ENCODE measurements at places on chromosomes 12 and 14.

DNA sequence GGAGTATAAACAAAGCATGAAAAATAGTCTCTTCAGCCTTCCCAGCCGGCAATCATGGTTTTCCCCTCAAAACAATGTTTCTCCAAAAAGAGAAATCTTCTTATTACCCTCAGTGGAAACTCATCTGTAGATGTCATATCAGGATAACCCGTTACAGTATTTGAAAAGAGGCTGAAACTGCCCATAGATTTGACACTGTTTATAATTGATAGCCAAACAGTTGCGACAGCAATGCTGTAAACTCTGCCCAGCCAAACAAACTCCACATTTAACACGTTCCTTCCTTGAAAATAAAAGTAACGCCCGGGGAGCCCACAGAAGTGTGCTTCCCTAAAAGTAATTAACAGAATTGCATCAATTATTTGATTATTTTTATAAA is 201.3 kb upstream of the FOXN3 start:
- no peak for DNase-seq

DNA sequence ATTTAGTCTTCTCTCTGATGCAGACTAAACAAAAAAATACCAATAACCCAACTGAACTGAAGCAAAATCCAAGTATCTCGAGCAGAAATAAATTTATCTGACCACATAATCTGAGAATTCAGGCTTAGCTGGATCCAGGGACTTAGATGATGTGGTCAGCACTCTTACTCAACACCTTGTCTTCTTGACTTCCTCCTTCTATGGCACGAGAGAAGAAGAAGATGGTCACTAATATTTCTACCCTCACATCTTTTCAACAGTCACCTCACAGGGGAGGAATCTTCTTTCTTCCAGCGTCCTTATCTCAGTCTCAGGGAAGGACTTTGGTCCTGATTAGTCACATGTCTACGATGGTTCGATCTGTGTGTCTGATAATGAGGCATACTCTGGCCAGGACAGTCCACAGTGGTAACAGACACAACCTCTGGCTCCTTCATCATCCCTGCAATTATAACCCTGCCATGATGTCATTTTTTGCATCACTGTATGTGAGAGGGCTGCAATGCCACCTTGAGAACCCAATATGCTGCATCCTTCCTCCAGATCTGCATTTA is 15.8 kb downstream of the RGS6 start:
- no peak for DNase-seq

- no peak for DNase-seq
Measured at GRCh38 chr14:104657563-104658324, 31.7 kb upstream of the INF2 start.

GRCh38 chr14:55389330-55389729 is 22.3 kb downstream of the ATG14 start:
- DNase-seq = no peak

GRCh38 chr12:96359328-96359727 is 40.9 kb downstream of the CDK17 start:
- DNase-seq = no peak

DNA sequence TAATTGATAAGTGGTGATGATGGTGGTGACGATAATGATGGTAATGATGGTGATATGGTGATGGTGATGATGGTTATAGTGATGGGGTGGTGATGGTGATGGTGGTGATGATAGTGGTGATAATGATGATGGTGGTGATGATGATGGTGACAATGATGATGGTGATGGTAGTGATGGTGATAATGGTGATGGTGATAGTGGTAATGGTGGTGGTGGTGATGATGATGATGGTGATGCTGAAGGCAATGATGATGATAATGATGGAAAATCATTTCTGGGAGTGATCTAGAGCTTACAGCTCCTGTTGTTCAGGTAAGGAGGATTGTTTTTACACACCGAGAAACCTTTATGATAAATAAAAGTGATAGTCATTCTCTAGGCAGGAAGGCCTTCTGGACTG is 33.9 kb downstream of the CCDC63 start:
- no peak for DNase-seq

- no peak for DNase-seq
Measured at GRCh38 chr14:51284241-51284640, 44.2 kb downstream of the TMX1 start.

DNA sequence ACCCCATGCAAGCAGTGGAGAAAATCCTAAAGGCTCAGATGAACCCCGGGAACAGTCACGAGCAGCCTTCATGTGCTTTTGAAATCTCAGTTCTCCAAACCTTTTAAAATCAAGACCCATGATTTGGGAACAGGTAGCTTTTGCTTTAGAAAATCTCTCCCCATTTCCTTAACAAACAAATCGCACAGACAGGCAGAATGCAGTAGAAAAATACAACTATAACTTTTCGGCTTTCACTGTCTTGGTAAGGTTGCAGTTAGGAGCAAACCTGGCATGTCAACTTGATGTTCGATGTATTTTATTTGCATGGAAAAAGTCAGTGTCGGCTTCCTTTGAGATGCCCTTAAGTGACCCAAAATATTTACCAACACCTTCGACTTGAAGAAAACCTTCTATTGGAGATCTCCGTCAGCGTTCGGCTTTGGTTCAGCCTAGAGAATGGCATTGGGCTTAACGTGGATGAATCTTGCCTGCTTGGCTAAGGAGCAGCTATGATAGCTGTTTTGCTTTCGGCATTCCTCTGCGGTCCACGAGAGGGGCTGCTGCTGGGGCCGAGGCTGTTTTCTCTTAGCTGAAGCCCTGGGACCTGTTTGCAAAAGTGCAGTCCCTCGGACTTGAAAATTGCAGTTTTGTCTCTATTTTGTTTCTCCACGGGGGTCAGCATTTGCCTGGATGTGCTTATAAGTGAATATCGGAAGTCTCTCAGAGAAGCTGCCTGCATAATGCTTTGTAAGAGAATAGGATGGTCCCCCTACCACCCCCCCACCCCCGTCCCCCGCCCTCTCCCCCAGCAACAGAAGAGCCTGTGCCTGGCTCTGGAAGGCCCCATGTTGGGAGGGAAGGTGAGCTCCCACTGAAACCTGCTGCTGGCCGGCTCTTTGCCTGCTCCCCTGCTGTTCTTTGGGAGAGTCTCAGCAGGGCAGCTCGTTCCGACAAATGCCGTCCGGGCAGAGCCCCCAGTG is 122.8 kb downstream of the AACS start:
- no peak for DNase-seq

DNA sequence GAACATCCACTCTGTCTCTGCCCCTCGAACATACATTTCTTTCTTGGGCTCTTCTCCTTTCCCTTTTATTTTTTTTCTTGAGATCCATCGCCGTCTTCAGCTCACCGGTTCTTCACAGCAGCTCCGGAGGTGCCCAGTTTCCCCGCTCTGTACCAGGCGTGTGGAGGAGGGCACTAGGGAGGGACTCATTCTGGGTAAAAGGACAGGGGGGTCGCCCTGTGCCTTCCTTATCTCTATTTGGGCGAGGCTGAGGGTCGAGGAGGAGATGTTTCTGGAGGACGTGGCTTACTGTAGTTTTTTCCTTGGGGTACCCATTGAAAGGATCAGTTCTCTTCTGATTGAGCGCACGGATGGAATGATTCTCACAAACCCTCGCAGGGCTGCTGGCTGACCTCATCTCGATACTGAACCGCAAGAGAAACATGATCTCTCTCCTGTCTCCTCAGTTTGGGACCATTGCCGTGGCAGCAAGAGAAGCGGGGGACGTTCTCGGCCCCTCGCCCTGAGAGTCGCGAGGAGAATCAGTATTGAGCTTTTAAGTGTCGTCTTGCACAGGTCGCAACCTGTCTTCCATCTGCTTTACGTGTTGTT is 386 bp downstream of the LIN52 start:
- DNase-seq = no peak

DNA sequence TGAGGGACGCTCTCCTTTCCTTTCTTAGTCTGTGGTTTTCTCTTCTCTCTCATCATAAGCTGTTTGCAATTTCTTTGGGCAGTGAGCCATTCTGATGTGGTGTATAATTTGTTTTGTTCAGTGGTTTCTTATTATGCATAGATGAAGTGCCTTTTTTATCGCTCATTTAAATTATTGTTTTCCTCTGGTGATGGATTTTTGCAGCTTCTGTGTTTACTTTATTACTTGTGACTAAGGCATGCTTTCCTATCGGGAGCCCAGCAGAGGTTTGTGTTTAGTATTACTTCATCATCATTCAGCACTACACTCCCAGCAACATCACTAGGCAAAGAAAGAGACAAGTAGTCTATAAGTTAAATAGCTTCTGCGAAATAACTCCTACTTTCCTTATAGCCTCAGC is 586.6 kb upstream of the NOVA1 start:
- DNase-seq = no peak

- no peak for DNase-seq
Measured at GRCh38 chr12:14613718-14614117, 46.0 kb upstream of the PLBD1 start.

- no peak for DNase-seq
Measured at GRCh38 chr12:1501695-1502378, 92.5 kb downstream of the FBXL14 start.

DNA sequence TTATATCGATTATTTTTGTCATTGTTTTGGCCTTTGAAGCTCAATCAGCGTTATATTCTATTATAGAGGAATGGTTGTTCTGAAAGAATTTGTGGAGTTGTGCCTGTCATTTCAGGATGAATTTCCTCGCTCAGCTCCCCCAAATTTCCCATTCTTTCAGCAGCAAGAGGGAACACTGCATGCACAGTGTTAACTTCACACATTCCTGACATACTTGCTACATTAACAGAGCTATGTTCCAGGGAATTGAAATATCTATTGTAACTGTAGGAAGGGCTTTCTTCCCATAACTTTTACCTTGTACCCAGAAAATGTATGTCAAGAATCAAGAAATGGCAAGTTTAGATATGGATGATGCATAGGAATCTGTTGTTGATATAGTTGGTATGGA is 379.0 kb downstream of the LRIG3 start:
- DNase-seq = no peak

- no peak for DNase-seq
Measured at GRCh38 chr14:103100281-103101121, 6.0 kb downstream of the EXOC3L4 start.

DNA sequence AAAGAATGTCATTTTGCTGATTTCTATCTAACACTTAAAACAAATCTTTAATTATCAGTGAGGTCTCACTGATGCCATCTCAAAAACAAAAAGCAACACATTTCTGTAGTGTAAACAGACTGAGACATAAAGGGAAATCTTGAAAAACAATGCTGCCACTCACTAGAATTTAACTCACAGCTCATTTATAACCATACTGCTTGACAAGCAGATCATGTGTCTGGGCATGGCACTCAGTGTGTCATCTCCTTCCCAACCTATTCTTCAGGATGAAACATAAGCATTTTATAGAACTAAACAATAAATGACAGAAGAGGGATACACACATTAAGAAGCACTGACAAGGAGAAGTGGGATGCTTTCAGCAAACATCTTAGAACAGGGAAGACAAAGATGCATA is 22.4 kb downstream of the ATF7 start:
- no peak for DNase-seq

- peak; percentile 28 for DNase-seq
Measured at GRCh38 chr12:103505371-103506236, 9.8 kb upstream of the C12orf42 start.

DNA sequence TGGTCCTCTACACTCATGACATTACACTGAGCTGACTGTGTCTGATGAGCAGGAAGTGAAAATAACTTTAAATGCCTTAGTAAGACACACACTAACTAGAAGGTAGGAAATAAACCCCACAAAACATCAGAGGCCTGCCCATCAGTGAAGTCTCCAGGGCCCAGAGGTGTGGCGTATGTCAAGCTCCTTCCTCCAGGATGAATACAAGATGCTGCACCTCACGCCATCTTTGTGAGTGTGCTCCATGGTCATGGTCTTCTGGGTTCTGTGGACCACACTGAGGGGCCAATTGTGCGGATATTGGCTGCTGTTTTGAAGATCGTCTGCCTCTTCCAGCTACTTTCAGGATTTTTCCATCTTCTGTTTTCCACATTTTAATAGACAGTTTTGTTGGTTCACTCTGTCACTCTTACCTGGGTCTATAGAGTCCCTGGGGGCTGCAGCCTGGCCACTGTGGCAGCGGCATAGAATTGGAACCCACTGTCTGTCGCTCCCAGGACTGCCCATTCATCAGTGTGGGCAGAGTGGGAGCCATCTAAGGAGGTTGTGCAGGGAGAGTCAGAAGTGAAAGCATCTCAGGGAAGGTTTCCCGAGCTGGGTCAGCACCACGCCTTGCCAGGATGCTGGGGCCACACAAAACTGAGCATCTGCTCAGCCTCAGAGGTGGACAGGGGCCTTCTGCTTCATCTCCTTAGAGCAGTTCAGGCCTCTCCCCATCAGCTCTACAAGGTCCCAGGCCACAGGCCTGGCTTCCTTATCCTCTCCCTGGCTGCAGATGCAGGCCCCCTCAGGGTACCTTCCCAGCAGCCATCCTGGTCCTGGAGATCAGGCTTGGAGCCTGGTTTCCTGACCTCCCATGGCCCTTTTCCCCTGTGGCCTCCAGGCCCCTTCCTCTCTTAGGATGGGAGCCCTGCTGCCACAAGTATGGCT is 57.5 kb upstream of the C14orf180 start:
- no peak for DNase-seq

GRCh38 chr12:82765971-82766705 is 79.4 kb downstream of the TMTC2 start:
- DNase-seq = no peak

Measured in stimulated activated CD4-positive, alpha-beta T cell treated with anti-CD3 and anti-CD28 coated beads, TNF-alpha, amount 100 ng/mL, for 24 hours (primary cell).